ENCODE measurements at places on chromosomes 13 and 19.

GRCh38 chr19:15300533-15301197, 31.7 kb downstream of the BRD4 start:
- H3K4me3 ChIP-seq = no peak overlapping the region
- peaks cover 49% of the 10 kb centered on the region for H3K4me1 ChIP-seq
- H3K27ac ChIP-seq = peak overlapping the region; percentile 62
- no peaks in the 10 kb centered on the region for H3K27me3 ChIP-seq
- no peaks in the 10 kb centered on the region for H3K36me3 ChIP-seq

DNA sequence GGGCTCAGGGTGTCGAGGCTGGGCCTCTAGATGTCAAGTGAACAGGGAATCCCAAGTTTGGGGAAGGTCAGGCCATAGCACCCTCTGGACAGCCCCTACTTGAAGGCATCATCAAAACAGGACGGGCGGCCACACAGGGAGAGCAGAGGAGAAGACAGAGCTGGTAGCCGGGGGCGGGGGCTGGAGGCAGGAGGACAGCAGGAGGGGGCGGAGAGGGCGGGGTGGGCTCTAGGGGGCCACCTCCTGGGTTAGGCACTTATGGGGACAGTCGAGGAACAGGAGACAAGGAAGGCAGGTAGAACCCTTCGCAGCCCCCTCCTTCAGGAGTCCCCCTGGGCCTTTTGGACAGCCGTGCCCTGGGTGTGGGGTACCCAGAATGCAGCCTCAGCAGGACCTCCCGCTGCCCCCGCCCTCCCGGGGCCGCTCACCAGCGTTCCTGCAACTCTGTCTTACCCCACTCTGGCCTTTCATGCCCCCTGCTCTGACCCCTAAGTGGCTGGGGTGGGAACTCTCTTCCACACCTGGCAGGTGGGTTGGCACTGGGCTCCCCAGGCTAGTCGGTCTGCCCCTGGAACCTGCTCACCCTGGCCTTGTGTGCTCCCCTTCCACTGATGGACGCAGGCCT, 5.8 kb downstream of the SSBP4 start:
- DNase-seq = no peak
- H3K27ac ChIP-seq = no peak overlapping the region
- peaks cover 18% of the 10 kb centered on the region for H3K4me1 ChIP-seq
- no peaks in the 10 kb centered on the region for H3K27me3 ChIP-seq
- H3K36me3 ChIP-seq = no peaks in the 10 kb centered on the region

GRCh38 chr19:30924670-30925069, 424.6 kb downstream of the TSHZ3 start:
- H3K27ac ChIP-seq = no peak overlapping the region
- H3K4me1 ChIP-seq = no peaks in the 10 kb centered on the region
- no peak for DNase-seq
- no peaks in the 10 kb centered on the region for H3K36me3 ChIP-seq

DNA sequence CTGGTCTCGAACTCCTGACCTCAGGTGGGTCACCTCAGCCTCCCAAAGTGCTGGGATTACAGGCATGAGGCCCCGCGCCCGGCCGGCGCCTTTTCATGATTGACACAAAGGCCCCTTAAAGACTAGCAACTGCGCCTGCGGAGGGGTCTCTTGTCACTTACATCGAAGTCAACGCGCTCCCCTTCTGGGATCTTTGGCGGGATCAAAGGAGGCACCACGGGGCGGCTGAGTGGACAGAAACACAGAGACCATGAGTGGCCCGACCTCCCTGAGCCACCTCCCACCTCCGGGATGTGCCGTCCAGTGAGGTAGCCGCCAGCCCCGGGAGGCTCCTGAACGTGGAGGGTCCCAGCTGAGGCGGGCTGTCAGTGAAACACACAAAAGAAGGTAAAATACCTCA, 7.3 kb downstream of the TNNT1 start:
- no peaks in the 10 kb centered on the region for H3K27me3 ChIP-seq
- H3K36me3 ChIP-seq = no peaks in the 10 kb centered on the region
- no peak for DNase-seq
- H3K4me3 ChIP-seq = no peak overlapping the region
- no peak overlapping the region for H3K27ac ChIP-seq
- H3K4me1 ChIP-seq = no peaks in the 10 kb centered on the region

DNA sequence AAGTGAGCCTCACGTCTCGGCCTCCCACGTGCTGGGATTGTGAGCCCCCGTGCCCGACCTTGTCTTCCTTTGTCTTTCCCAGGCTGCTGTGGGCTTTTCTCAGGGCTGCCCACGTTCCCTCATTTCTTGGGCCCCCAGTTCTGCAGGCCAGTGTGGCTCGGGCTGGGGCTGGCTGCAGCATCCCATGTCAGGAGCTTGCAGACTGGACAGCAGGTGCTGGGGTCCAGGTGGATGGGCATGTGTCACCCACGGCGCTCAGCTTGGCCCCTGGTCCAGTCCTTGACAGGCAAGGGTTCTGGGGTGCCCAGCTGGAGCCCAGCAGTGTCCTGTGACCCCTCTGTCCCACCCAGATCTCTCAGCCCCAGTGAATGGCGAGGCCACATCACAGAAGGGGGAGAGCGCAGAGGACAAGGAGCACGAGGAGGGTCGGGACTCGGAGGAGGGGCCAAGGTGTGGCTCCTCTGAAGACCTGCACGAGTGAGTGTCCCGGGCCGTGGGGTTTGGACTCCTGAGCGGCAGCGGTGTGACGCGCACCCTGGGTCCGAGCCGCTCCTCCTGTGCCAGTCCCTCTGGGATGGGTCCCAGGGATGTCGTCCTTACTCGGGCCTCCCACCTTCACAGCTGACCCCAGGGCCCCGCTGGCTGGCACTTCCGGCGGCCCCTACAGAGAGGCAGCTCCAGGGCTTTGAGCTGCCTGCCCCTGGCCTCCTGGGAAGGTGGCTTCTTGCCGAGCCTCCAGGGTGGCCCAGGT, 17.3 kb downstream of the PLIN4 start:
- peaks cover 90% of the 10 kb centered on the region for H3K36me3 ChIP-seq
- H3K27ac ChIP-seq = no peak overlapping the region
- DNase-seq = no peak
- no peak overlapping the region for H3K4me3 ChIP-seq

DNA sequence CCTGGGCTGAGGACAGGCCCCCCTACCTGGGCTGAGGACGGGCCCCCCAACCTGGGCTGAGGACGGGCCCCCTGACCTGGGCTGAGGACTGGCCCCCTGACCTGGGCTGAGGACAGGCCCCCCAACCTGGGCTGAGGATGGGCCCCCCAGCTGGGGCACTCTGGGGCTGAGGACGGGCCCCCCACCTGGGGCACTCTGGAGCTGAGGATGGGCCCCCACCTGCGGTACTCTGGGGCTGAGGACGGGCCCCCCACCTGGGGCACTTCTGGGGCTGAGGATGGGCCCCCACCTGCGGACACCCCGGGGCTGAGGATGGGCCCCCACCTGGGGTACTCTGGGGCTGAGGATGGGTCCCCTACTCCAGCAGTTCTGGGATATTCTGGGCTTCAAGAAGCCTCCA, 65.5 kb downstream of the RASA3 start:
- no peak for DNase-seq
- peaks cover 3% of the 10 kb centered on the region for H3K36me3 ChIP-seq
- H3K27ac ChIP-seq = no peak overlapping the region
- H3K4me3 ChIP-seq = no peak overlapping the region

GRCh38 chr19:34135054-34135800, 37.1 kb upstream of the LSM14A start:
- peak; percentile 68 for DNase-seq
- H3K27me3 ChIP-seq = no peaks in the 10 kb centered on the region
- no peaks in the 10 kb centered on the region for H3K4me1 ChIP-seq
- no peak overlapping the region for H3K27ac ChIP-seq

GRCh38 chr13:79407349-79407979, 1.4 kb upstream of the RBM26 start:
- DNase-seq = no peak
- no peak overlapping the region for H3K4me3 ChIP-seq
- H3K27me3 ChIP-seq = no peaks in the 10 kb centered on the region
- no peaks in the 10 kb centered on the region for H3K36me3 ChIP-seq

DNA sequence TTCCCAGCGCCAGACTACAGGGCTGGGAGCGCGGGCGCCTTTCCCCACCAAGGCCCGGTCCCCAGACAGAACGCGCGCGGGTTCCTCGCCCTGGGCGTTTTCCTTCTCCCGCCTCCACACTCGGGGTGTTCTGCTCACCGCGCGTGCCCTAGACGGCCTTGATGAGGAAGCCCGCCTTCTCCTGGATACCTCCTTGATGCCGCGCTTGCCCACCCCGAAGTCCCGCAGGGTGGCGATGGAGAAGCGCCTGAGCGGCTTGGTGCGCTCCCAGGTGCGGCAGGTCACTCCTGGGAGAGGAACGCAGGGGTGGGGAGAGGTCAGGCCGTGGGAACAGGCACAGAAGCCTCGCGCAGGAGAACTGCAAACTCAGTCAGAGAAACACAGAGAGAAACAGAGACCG, 34.8 kb downstream of the CYP2B6 start:
- H3K4me3 ChIP-seq = no peak overlapping the region
- no peaks in the 10 kb centered on the region for H3K27me3 ChIP-seq
- no peak for DNase-seq
- H3K27ac ChIP-seq = no peak overlapping the region

GRCh38 chr19:46678110-46678732, 17.2 kb upstream of the DACT3 start:
- peaks cover 74% of the 10 kb centered on the region for H3K36me3 ChIP-seq
- no peak overlapping the region for H3K4me3 ChIP-seq
- no peak for DNase-seq
- H3K27ac ChIP-seq = no peak overlapping the region
- H3K27me3 ChIP-seq = no peaks in the 10 kb centered on the region

DNA sequence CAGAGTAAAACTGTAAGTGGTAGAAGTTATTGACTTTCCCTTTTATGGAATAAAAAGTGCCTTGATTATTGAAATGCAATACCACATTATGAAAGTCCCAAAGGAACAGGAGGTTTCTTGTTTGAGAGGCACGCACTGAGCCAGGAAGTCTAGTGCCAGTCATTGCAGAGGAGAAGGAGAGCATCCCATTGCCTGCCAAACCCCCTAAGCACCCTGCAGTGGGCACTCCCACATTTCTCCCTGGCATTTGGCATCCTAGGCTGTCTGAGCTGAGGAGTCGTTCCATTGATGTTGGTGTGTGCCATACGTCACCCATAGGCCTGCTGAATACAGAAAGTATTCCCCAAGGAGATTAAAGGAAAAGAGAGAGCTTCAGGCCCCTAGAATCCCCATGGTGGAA, 85.7 kb upstream of the MBNL2 start:
- H3K4me3 ChIP-seq = no peak overlapping the region
- H3K27me3 ChIP-seq = no peaks in the 10 kb centered on the region
- no peaks in the 10 kb centered on the region for H3K36me3 ChIP-seq
- peaks cover 7% of the 10 kb centered on the region for H3K4me1 ChIP-seq

DNA sequence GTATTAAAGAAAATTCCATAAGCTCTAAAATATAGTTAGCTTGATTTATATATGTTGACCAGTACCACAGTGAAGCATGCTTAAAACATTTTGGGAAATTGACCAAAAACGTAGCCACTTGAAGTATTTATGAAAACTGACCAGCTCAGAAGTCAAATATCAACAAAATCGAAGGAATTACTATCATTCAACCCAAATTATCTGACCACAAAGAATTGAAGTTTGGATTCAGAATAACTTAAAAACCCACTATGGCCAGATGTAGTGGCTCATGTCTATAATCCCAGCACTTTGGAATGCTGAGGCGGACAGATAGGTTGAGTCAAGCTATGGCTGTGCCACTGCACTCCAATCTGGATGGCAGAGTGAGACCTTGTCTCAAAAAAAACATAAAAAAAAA, 31.9 kb downstream of the GPALPP1 start:
- no peak overlapping the region for H3K27ac ChIP-seq
- H3K4me3 ChIP-seq = no peak overlapping the region
- H3K27me3 ChIP-seq = no peaks in the 10 kb centered on the region
- peaks cover 6% of the 10 kb centered on the region for H3K36me3 ChIP-seq
- no peaks in the 10 kb centered on the region for H3K4me1 ChIP-seq

GRCh38 chr13:52599848-52600603, 42.2 kb upstream of the HNRNPA1L2 start:
- peak overlapping the region; percentile 39 for H3K4me3 ChIP-seq
- peak; percentile 44 for DNase-seq
- no peak overlapping the region for H3K27ac ChIP-seq
- H3K4me1 ChIP-seq = no peaks in the 10 kb centered on the region
- no peaks in the 10 kb centered on the region for H3K36me3 ChIP-seq

- H3K27ac ChIP-seq = no peak overlapping the region
- no peaks in the 10 kb centered on the region for H3K4me1 ChIP-seq
- no peaks in the 10 kb centered on the region for H3K36me3 ChIP-seq
- no peak overlapping the region for H3K4me3 ChIP-seq
These were observed 1097.8 kb downstream of the PCDH17 start for GRCh38 chr13:58729361-58729760.

- H3K4me3 ChIP-seq = no peak overlapping the region
- no peak for DNase-seq
- no peak overlapping the region for H3K27ac ChIP-seq
These were observed 225.8 kb downstream of the OXGR1 start for GRCh38 chr13:96768524-96768923.

DNA sequence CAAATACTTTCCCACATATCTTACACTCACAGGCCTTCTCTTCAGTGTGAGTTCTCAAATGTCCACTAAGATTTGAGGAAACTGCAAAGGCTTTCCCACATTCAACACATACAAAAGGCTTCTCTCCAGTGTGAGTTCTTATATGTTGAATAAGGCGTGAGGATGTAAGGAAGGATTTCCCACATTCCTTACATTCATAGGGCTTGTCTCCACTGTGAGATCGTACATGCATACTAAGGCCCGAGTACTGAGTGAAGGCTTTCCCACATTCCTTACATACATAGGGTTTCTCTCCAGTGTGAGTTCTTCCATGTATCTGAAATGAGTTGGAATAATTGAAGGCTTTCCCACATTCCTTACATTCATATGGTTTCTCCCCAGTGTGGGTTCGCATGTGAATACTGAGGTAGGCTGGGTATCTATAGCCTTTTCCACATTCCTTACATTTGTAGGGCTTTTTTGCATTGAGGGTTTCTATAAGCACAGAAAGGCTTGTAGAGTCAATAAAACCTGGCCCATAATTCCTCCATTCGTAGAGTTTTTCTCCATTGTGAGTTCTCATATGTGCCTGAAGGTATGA, 9.6 kb downstream of the ZNF426 start:
- no peak overlapping the region for H3K27ac ChIP-seq
- H3K4me3 ChIP-seq = no peak overlapping the region
- no peaks in the 10 kb centered on the region for H3K4me1 ChIP-seq
- H3K27me3 ChIP-seq = no peaks in the 10 kb centered on the region
- H3K36me3 ChIP-seq = peaks cover 34% of the 10 kb centered on the region

- H3K4me1 ChIP-seq = peaks cover 7% of the 10 kb centered on the region
- no peaks in the 10 kb centered on the region for H3K36me3 ChIP-seq
- H3K27me3 ChIP-seq = peaks cover 7% of the 10 kb centered on the region
- H3K27ac ChIP-seq = no peak overlapping the region
- DNase-seq = no peak
These were observed 4.2 kb downstream of the PDE4C start for GRCh38 chr19:18221815-18222725.

GRCh38 chr19:10428996-10429381, 8.7 kb downstream of the PDE4A start:
- H3K27ac ChIP-seq = no peak overlapping the region
- H3K4me1 ChIP-seq = peaks cover 5% of the 10 kb centered on the region
- no peak for DNase-seq
- H3K36me3 ChIP-seq = no peaks in the 10 kb centered on the region
- peaks cover 28% of the 10 kb centered on the region for H3K27me3 ChIP-seq

Measured in trophoblast cell (in vitro differentiated cells and primary cell).